ENCODE measurements at places on chromosomes 12 and 14. TPM values are rescaled to one million over a fixed set of nuclear protein-coding genes. Genes with fewer than 3 reads are reported as not detected.

STYK1 gene
- polyA plus RNA-seq = 0.80 TPM

CLBA1 gene
- polyA plus RNA-seq = 23.6 TPM

GPR137C gene
- polyA plus RNA-seq = 9.1 TPM

P2RX2 gene
- polyA plus RNA-seq = 0.98 TPM

EXOC3L4 gene
- polyA plus RNA-seq = 2.4 TPM

EID3 gene
- 4.1 TPM for polyA plus RNA-seq

DNA sequence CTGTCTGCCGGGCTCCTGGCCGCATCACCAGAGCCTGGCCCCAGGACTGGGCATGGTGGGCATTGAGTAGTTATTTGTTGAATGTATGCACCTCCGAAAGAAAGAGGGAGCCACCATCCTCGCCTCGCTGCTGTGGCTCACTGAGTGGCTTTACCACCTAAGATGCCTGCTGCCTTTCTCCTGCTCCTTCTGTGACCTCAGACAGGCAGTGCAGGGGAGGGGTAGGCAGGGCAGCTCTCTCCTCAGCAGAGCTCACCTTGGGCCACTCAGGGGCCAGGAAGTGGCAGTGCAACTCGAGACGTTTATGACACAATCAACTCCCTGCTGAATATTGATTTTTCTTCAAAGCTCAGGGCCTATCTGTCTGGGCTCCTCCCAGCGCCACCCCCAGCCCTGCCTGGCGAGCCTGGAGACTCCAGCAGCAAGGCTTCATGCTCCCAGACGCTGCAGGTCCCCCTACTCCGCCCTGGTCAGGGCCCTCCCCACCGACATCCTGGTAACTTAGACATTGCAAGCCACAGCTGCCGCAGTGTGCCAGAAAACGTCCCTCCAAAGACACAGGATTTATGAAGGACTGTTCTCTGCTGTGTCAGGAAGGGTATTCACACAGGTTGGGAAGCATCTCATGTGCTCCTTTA lies 84.3 kb upstream of the DIO3 start:
- DNase-seq = no peak

DNA sequence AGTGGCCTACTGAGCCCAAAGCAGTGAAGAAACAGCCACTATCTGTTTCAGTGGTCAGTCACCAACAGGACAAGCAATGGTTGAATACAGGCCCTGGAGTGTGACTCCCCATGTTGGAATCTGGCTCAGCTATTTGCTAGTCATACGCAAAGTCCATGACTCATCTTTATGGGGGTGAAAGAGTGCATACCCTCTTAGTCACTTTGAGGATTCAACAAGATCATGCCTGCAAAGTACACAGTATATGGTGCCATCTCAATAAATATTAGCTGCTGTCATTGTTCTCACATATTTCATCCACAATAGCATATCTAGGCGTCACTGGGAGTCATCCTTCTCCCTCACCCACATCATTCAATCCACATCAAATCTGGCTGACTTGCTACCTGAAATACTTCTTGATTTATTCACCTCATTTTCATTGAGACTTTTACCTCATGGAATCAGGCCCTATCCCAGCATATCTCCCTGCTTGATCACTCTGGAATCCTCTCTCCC lies 26.4 kb upstream of the STAB2 start:
- no peak for DNase-seq

- no peak for DNase-seq
Observed at GRCh38 chr14:67071506-67071905, 117.7 kb upstream of the GARIN2 start.

GRCh38 chr12:6065863-6066199 lies 58.6 kb downstream of the VWF start:
- DNase-seq = no peak

IFNG-AS1 gene
- polyA plus RNA-seq = 0.17 TPM

GRCh38 chr12:116703214-116703795 lies 34.6 kb downstream of the SPRING1 start:
- no peak for DNase-seq

GRCh38 chr12:4849795-4850345 lies 59.8 kb upstream of the KCNA1 start:
- no peak for DNase-seq
